Dorsolateral prefrontal cortex (tissue), 122 donors: ENCODE measurements at places on chromosomes 11 and 22. TPM values are rescaled to one million over a fixed set of nuclear protein-coding genes. Genes with fewer than 3 reads are reported as not detected.

HINFP gene
- 52.1 TPM for total RNA-seq

LRRC4C gene
- 61.1 TPM for total RNA-seq

FAM180B gene
- total RNA-seq = 0.56 TPM

WNT11 gene
- 2.2 TPM for total RNA-seq
